Stimulated activated CD8-positive, alpha-beta memory T cell treated with anti-CD3 and anti-CD28 coated beads, Interleukin-15, amount 100 ng/mL, for 24 hours (primary cell): ENCODE measurements at places on chromosomes 12 and 14.

GRCh38 chr12:115507951-115508722, 769.4 kb downstream of the MED13L start:
- DNase-seq = no peak

DNA sequence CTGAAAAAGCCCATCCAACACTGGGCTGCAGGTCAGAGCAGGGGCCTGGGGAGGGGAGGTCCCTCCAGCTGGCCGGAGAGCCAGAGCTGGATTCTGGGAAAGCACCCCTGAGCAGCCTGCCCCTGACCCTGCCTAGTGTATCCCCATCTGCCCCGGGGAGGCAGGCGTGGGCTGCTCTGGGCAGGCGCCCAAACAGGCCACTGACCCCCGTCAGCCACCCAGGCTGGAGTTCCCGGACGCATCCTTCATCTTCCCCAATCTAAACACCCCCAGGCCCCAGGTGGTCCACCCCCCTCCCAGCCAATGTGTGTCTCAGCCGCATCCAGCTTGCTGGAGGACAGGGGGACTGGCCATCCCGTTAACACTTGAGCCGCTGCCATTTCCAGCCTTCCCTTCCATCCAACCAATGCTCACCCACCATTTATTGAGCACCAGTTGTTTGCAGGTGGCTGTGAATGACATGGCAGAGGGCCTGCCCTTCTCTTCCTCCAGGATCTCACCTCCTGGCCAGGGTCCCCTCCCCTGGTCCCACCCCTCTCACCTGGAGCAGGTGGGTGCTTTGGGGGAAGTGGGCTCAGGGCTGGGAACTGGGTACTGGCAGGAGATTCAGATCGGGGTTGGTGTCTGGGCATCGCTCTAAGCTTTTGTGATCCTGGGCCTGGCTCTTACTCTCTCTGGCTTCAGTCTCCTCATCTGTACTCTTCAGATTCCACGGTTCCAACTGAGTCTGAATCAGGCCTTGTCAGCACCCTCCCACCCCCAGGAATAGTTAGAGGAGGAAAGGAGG, 743 bp upstream of the DTX1 start:
- no peak for DNase-seq

DNA sequence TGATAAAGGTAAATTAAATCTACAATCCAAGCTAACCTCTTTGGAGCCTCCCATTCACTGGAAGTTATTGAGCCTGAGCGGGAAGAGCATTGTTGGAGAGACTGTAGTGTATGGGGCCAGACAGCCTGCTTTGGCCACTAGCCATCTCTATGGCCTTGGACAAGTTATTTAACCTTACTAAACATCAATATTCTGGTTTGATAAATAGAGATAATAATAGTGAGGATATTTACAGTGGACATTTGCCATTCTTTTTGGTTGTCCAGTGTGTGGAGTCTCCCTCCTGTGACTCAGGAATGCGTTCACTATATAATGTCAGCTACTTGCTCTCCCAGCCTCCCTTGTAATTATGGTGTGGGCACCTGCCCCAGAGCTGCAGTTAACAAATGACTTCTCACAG, 216.1 kb downstream of the SLC38A4 start:
- no peak for DNase-seq

GRCh38 chr14:70713511-70713916, 71.8 kb downstream of the TTC9 start:
- DNase-seq = no peak

DNA sequence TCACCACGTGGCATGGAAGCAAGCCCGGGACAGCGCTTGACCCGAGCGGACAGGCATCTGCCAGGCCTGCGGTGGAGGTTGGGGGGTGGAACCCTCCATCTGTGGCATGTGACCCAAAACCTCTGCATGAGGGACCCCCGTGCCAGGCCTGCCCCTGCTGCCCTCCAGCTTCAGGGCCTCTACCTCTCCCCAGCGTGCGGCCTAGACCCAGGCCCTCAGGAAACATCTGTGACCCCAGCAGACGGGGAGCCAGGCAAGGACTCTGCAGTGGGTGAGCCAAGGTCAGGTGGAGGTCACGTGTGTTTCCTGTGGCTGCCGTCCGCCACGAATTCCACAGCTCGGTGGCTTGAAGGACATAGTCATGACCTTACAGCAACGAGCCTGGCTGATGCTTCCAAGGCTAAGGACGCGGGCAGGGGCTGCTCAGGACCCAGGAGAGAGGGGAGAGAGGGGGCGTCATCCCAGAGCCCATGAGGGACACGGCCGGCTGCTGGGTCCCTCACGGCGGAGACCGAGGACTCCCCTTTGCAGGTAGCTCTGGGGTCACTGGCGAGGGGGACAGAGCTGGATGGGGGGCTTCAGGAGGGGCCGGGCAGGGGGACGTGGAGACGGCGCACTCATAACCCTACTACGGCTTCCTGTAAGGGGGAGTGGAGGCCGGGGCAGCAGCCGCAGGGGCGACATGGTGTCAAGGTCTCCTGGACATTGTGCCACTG, 91.5 kb downstream of the GALNT9 start:
- DNase-seq = no peak

DNA sequence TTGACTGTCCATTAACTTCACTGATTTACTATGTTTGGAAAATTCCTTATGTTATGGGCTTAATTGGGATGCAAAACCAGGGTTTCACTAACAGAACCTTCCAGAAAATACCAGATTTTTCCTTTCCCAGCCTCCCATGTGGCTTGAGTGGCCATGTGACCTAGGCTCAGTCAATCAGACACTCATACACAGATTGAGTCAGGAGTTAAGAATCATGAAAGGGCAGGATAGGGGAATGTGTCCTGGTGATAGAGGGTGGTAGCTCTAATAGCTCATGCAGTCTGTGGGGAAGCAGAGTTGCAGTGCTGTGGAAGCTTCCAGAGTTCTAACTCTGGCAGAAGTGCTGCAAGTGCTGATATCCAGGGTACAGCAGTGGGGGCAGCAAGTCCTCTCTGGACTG, 134.1 kb upstream of the IFNG-AS1 start:
- no peak for DNase-seq

GRCh38 chr12:34097213-34097612, 74.9 kb downstream of the ALG10 start:
- no peak for DNase-seq

DNA sequence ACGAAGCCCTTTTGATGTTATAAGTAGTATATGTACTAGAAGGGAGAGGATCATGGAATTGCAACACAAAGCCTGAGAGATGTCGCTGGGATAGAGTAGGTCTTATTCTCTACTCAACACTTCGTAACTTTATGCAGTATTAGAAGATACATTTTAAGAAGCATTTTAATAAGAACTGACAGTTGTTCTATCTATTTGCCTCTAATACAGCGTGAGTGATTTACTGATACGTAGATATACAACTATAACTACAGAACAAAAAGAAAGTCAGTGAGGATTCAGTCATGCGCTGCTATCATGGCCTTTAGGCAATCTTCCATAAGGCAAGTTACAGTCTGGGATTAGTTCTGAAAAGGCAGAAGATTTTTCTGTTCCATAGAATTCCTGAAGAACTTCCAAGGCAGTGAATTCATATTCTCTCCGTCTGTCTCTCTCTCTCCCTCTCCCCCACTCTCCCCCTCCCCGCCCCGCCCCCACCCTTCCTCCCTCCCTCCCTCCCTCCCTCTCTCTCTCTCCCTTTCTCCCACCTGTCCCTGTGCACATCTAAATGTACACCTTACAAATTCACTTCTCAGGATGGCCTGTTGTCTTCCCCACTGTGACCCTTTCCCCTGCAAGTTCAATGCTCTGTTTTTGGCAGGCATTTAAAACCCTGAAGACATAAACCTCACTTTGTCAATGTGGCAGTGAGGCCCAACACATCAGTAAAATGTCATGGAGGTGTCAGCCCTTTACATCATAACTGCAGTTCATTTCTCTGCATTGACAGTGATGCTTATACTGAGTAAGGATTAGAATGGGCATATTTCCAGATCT, 470.6 kb downstream of the EGLN3 start:
- no peak for DNase-seq

GRCh38 chr14:31243860-31244259, 36.3 kb upstream of the HECTD1 start:
- no peak for DNase-seq

- DNase-seq = no peak
Measured at GRCh38 chr12:104752881-104753280, 205.2 kb downstream of the SLC41A2 start.

- DNase-seq = no peak
Measured at GRCh38 chr14:56650979-56651378, 71.4 kb downstream of the TMEM260 start.

DNA sequence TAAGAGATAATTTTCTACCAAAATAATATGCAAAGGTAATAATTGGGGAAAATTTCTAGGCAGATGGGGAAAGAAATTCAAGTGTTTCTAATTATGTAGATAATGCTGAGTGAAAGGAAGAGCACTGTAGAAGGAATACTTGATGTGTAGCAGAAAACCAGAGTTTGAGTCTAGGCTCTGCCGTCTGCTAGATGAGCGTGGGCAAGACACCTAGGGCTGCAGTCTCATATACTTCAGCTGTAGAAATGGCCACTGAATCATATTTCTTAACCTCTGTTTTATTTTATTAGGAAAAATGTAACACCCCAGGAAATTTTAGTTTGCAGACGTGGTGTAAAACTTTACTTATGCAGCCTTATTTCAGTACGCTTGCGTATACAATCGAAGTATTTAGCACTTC, 59.8 kb upstream of the SLC38A2 start:
- DNase-seq = no peak

GRCh38 chr14:39641224-39641623, 209.0 kb upstream of the FBXO33 start:
- no peak for DNase-seq

DNA sequence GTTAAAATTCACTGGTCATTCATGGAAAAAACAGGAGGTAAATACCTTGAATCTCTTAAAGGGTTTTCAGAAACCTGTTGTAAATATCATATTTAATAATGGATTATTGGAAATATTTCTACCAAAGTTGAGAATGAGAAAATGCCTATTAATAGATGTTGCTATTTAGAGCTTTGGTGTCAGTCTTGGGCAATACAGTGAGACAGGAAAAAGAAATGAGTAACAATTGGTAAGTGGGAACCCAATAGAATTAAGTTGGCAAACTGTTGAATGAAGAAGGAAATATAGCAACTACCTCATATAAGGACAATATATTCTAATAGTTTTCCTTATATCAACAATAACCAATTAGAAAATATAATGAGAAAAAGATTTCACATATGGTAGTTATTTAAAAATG, 78.0 kb downstream of the ATF7IP start:
- no peak for DNase-seq

DNA sequence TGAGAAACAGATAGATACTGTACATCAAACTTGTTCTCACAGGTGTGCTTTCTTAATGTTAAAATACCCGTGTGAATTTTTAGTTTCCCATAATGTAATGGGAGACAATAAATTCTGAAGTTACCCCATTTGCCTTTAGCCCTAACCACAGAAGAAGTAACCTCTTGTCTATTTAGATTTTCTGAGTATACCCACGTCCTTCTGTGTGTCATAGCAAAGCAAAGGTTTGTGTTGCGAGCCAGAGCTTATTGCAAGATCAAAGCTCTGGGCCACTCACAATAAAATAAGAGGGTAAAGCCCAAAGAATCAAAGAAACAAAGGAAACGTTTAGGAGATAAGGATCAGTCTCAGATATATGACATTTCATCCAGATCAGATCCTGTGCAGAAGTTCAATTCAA, 73.9 kb downstream of the BMP4 start:
- no peak for DNase-seq

DNA sequence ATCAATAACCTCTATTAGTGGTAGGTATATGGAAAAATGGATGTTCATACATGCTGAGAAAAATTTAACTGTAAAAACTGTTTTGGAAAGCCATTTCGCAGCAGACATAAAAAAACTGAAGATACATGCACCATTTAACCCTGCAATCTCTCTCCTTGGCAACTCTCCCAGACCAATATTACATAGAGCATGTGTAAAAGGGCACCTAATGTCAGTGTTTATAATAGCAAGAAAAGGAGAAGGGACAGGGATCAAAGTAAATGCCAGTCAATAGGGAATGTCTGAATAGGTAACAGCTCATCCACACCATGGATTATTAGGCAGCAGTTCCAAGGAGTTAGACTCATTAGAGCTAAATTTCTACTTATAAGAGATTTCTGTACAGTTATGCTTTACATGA, 77.2 kb downstream of the BTG1 start:
- no peak for DNase-seq

- no peak for DNase-seq
Measured at GRCh38 chr14:101875727-101876554, 88.4 kb upstream of the DYNC1H1 start.
